Activated naive CD8-positive, alpha-beta T cell treated with anti-CD3 and anti-CD28 coated beads, Interleukin-2, amount 50 U/mL, for 24 hours (primary cell): ENCODE measurements at places on chromosomes 1 and 21.

- peaks cover 85% of the 10 kb centered on the region for H3K4me1 ChIP-seq
- H3K4me3 ChIP-seq: peak overlapping the region; percentile 85
- DNase-seq: no peak
- H3K27me3 ChIP-seq: no peaks in the 10 kb centered on the region
- peaks cover 46% of the 10 kb centered on the region for H3K36me3 ChIP-seq
- H3K27ac ChIP-seq: peak overlapping the region; percentile 85
Observed at GRCh38 chr1:41661428-41662060, 177.1 kb upstream of the EDN2 start.

DNA sequence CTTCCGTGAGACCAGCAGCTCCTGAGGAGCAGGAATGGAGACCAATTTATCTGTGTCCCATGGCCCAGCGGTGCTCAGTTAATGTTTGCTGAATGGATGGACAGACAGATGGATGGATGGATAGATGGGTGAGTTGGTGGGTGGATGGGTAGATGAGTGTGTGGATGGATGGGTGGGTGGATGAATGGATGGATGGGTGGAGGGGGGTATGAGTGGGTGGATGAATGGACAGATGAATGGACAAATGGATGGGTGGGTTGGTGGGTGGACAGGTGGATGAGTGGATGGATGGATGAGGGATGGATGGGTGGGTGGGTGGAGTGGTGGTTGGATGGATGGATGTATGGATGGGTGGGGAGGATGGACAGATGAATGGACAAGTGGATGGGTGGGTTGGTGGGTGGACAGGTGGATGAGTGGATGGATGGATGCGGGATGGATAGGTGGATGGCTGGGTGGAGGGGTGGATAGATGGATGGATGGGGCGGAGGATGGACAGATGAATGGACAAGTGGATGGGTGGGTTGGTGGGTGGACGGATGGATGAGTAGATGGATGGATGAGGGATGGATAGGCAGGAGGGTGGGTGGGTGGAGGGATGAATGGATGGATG lies 13.4 kb downstream of the EPHA2 start:
- H3K27me3 ChIP-seq: peaks cover 5% of the 10 kb centered on the region
- no peak for DNase-seq
- peaks cover 26% of the 10 kb centered on the region for H3K4me1 ChIP-seq
- H3K36me3 ChIP-seq: no peaks in the 10 kb centered on the region

GRCh38 chr1:14639291-14640050 lies 41.0 kb downstream of the KAZN start:
- no peaks in the 10 kb centered on the region for H3K4me1 ChIP-seq
- no peak overlapping the region for H3K27ac ChIP-seq
- H3K27me3 ChIP-seq: no peaks in the 10 kb centered on the region
- H3K36me3 ChIP-seq: no peaks in the 10 kb centered on the region
- no peak for DNase-seq
- no peak overlapping the region for H3K4me3 ChIP-seq

- H3K27me3 ChIP-seq: no peaks in the 10 kb centered on the region
- H3K27ac ChIP-seq: peak overlapping the region; percentile 97
- peak overlapping the region; percentile 100 for H3K4me3 ChIP-seq
Observed at GRCh38 chr21:44927587-44928461, 7.1 kb upstream of the ITGB2 start.

DNA sequence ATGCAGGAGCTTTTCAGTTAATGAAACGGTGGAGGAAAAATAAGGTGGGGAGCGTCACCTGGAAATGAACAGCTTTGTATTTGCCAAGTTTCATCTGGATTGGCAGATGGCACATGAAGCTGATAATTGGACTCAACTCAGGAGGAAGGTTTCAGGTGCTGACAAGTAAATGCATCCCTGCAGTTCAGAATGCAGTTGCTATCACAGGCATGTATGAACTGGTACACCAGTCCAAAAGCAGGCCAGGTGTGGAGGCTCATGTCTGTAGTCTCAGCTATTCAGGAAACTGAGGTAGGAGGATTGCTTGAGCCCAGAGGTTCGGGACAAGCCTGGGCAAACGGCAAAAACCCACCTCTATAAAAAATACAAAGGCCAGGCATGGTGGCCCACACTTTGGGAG lies 15.5 kb downstream of the DEGS1 start:
- no peak for DNase-seq
- H3K4me1 ChIP-seq: peaks cover 5% of the 10 kb centered on the region
- H3K4me3 ChIP-seq: no peak overlapping the region
- H3K27ac ChIP-seq: no peak overlapping the region

DNA sequence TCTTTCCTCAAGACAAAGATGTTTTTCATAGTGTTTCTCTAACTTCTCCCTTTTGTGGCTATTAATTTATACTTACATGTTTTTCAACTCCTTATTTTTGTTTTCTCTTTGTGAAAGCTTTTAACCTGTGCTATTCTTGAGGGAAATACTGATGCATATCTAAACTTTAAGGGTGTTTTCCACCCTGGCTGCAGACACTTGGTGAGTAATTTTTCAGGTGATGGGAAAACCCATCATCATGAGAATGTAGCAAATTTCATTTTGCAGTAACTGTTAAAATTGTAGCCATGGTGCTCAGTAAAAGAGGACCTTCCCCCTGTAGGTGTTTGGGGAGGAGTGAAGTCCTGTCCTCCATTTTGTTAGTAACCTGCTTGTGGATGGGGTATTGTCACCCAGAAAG lies 124.2 kb downstream of the LIPI start:
- no peak overlapping the region for H3K4me3 ChIP-seq
- H3K27me3 ChIP-seq: no peaks in the 10 kb centered on the region

- no peak for DNase-seq
- H3K4me1 ChIP-seq: no peaks in the 10 kb centered on the region
- no peaks in the 10 kb centered on the region for H3K27me3 ChIP-seq
- H3K4me3 ChIP-seq: no peak overlapping the region
- no peak overlapping the region for H3K27ac ChIP-seq
- no peaks in the 10 kb centered on the region for H3K36me3 ChIP-seq
Observed at GRCh38 chr1:219566951-219567947, 45.7 kb downstream of the ZC3H11B start.
